ENCODE measurements at places on chromosomes 3 and 15.
A peak's percentile ranks its signal among the peaks of the same experiment; 100 is the strongest.

DNA sequence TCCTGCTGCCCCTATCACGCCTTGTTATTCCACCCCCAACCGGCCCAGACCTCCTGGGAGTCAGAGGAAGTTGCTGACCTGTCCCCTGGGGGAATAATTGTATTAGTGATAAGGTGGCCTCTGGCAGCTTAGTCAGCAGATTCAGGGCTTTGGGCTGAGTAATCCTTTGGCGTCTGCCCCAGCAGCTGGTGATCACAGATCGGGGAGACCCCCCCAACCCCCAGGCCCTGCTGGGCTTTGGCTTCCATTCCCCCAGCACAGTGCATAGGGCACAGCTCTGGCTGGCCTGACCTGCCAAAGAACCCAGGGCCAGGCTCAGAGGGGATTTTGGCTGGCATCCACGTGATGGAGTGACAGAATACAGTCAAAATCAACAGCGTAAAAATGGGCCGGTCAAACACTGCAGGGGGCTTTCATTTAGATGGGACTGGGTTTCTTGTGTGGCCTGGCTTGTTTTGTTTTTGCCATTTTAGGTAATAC is 3.9 kb upstream of the NR2E3 start:
- DNase-seq: peak; percentile 11

DNA sequence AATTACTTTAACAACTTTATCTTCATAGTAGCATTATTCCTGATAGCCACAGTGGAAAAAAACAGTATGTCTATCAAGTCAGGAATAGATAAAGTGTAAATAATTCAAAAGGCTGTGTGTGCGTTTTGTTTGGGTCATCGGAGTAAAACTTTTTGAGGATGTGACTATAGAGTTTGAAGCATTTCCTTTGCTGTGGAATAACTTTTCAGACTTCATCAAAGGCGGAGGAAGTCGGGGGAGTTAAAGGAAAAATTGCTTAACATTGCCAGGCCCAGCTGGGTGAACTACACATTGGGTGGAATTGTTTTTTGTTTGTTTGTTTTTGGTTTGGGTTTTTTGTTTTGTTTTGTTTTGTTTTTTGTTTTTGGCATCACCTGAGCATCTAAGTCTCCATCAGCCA is 70.4 kb upstream of the CRTC3 start:
- no peak for DNase-seq

GRCh38 chr3:52557011-52557960 is 20.9 kb downstream of the UQCC5 start:
- DNase-seq: no peak

DNA sequence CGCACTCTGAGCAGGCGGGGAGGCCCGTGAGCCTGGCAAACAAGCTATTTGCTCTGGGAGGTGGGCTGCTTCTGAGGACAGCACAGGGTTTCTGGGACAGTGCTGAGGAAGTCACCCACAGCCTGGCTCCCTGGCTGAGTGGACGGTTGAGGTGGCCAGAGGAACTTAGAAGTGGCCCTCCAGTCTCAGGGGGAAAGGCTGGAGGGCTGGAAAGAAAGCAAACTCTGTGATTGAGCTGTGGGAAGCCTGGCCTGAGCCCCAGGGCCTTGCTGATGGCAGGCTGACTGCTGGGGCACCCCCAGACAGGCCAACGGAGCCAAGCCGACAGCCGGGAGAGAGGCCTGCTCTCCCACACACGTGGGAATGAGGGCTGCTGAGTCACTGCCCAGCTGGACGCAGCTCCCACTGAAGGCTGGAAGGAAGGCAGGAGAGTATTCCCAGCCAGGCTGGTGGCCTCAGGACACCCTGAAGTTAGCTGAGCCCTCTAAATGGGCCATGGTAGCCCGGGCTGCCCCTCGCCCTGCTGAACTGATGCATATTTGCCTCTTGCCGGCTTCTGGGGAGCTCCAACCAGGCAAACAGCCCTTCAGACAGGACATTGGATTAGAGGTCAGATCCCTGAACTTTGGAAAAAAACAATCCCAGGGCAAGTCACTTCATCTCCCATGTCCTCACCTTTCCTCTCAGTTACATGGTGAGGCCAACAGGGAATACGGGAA is 98.0 kb upstream of the TLE3 start:
- peak; percentile 89 for DNase-seq

DNA sequence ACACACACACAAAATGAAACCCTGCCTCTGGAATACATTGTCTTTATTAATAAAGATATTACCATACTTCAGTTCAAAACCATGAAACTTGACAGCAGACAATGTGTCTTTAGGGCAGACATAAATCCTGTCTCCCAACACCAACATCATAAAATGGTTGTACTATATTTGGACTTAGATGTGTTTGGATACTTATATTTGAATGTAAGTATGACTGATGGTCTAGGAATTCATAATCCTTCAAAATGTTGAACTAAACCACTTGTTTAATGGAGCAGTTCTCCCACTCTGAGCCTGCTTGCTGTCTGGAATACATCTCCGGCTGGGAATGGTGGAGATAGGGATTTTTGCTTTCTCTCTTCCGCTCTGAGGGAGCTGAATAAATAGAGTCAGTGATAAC is 10.6 kb downstream of the FBN1 start:
- no peak for DNase-seq

- DNase-seq: no peak
Observed at GRCh38 chr3:84440291-84440690, 518.5 kb upstream of the CADM2 start.

DNA sequence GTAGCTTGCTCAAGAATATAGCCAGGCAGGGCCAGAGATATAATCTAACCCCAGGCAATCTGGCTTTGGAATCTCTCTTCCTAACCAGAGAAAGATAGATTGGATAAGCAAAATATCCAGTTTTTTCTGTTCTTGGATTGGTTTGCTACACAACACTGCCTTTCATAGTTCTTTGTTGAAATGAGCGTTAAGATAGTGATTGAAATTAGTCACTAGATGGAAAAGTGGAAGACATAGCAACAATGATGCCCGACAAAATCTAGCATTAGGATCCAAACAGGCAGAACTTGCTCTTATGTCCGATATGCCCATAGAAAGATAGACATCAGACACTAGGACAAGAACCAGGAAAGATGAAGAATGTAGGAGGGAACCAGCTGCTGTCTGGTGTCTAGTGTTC is 77.3 kb upstream of the COL8A1 start:
- no peak for DNase-seq

DNA sequence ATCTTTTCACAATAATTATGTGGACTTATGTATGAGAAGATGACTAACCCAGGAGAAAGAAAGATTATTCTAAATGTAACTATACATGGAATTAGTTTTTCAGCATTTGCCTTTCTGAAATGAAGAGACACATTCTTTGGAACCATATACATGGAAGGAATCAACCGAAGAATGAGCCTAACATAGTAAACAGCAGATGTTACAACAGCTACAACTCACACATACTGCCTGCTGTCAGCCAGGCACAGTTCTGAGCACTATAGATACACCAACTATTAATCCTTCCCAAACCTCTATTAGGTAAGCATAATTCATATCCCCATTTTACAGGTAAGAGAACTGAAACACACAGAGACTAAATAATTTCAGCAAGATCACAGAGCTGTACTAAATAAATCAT is 840.0 kb downstream of the ROBO1 start:
- no peak for DNase-seq

DNA sequence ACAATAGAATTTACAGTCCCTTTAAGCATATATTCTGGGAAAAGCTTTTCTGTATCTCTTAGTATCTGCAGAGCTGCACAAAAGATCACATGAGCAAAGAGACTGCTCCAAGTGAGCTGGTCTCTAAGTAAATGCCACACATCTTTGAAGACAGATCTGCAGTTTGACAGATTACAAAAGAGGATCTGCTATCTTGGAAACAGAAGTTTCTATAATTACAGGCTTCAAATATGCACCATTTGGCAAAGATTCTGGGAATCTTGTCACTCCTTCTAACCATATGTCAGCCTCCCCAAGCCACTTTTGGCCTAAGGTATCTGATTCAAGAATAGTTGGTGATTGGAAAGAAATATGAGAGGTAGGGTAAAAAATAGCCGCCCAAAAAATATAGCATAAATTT is 9.6 kb upstream of the CFAP44 start:
- DNase-seq: no peak

DNA sequence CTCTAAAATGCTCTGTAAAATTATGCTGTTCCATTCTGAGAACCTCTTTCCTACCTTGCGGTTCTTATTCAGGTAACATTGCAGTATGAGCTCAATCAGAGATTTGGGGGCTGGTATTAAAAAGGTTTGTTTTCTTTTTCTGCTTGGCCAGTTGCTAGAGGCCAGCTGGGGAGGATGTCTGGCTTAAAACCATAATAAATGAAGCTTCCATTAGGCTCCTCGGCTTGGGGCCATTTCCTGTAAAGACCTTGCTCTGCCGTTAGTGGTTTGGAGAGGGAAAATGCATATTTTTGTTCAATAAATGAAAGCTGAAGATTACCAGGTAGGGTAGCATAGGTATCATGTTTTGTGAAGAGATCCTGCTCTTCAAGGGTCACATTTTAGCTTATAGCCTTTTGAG is 55.2 kb downstream of the MCTP2 start:
- no peak for DNase-seq

DNA sequence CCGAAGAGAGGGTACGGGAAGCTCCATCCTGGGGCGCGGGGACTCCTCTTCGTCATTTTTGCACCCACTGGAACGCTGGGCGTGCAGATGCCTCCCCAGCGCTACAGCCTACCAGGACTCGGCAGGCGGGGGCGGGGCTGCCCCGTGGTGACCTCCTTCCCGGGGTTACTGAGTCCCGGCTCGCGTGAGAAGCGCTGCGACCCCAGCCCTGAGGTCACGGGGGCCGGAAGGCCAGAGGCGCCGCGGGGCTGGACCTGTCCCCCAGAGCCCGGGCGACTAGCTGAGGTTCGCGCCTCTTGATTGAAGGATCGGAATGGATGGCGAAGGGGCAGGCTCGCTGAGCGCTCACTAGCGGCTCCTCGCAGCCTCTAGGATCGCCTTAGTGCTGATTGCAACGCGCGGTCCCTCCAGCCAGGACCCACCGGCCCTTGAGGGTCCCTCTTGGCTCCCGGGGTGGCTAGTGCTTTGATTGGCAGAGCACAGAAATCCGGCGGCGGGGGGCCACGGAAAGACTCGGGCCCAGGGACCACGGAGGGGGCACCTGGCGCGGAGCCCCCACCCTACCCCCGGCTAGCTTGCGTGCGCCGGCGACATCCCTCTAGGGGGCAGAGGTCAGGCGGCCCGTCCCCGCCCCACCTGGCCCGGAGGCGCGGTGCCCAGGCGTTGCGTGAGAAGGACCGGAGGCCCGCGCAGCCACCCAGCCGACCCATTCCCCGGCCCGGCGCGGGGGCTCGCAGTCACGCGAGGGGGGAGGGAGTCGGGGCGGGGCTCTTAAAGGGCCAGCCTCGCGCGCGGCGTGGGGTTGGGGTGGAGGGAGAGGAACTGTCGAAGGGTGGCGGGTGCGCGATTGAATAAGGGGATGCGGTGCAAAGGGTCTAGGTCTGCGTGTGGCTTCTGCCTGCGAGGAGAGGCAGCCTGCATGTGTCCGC is 781 bp upstream of the CYP1A1 start:
- DNase-seq: no peak

DNA sequence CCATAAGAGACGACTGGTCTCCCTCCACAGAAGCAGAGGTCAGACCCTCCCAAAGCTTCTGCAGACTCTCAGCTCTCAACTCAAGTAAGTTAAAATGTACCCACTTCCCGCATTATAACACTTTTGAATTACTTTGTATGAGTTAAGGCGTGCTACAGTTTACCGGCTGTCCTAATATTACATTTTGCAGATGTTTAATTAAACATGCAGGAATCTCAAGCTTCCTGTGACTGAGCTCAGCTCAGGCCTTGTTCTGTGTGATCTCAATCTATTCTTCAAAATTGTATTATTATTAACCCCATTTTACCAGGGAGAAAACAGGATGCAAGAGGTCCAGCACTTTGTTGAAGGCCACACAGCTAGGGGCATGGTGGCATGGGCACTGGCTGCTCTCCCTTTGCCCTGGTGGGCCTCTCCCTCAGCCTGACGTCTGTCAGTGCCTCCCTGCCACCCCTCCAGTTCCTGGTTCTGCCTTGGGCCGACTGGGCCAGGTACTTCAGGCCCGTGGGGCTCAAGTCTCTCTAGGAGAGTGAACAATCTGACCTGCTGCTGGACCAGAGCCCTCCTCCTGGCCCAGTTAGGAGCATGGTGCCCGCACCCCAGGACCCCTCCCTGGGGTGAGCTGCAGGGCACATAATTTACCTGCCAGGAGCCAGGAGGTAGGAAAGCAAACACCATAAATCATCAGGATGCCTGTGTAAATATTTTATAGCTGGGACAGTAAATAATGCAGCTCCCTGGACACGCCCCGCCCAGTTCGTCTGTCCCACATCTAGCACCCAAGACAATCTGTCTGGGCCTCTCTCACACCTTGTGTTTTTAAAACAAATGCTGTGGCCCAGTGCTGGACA is 14.9 kb upstream of the RFT1 start:
- no peak for DNase-seq

Measured in kidney glomerular epithelial cell (primary cell).